ENCODE measurements at places on chromosomes 5 and 9.
A peak's percentile ranks its signal among the peaks of the same experiment; 100 is the strongest.

- no peak for DNase-seq
These were observed 5.2 kb upstream of the TDRD7 start for GRCh38 chr9:97406620-97407177.

GRCh38 chr5:133706506-133707430, 94.4 kb upstream of the FSTL4 start:
- no peak for DNase-seq

DNA sequence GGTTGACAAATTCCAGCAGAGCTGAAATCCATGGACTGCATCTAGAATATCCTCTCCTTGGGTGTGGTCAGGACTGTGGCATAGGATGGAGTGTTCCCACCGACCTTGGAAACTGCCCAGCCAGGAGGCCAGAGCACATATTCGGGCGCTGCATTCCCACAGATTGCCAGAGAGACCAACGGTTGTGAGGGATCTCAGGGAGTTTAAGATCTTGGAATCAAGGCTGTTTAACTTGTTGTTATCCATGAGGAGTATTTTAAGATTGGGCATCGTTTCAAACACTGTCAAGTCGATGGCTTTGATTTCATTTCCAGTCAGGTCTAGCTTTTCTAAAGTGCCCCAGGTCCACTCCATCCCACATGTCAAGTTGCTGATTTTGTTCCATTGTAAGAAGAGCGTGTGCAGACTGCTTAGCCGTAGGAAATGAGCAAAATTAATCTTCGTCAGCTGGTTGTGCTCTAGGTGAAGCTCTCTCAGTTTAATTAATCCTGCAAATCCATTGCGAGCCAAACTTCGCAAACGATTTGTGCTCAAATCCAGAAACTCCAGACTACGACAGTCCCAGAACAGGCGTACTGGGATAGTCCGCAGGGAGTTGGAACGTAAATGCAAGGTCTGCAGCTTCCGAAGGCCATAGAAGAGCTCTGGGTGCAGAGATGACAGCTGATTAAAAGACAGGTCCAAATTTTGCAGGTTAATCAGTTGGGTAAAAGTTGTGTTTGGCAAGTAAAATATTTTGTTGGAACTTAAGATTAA, 1.5 kb downstream of the LRRTM2 start:
- DNase-seq = no peak

- no peak for DNase-seq
These were observed 12.8 kb downstream of the OSTF1 start for GRCh38 chr9:75101004-75101588.

DNA sequence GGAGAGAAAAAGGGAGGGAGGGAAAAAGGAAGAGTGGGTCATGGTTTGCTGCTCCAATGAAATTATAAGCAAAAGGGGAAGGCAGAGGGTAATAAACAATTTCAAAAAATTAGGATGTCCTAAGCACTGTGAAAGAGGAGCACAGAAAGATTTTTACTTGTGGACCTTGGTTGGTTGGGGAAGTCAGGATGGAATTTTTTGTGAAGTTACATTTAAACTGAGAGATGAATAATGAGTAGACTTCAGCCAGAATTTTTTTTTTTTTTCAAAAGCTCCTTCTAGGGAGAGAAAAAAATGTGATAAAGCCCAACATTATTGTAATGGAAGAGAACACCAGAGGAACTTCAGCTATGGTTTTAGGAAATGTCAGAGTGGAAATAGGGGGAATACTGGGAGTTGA, 515.9 kb upstream of the PAPPA start:
- peak; percentile 27 for DNase-seq

- no peak for DNase-seq
These were observed 190.9 kb downstream of the FSTL4 start for GRCh38 chr5:133421394-133421793.

GRCh38 chr9:134159566-134160245, 4.7 kb downstream of the RNU6ATAC start:
- no peak for DNase-seq

- no peak for DNase-seq
These were observed 9.1 kb upstream of the ERMP1 start for GRCh38 chr9:5841771-5842573.

GRCh38 chr9:84655447-84655846, 14.1 kb upstream of the NTRK2 start:
- no peak for DNase-seq

DNA sequence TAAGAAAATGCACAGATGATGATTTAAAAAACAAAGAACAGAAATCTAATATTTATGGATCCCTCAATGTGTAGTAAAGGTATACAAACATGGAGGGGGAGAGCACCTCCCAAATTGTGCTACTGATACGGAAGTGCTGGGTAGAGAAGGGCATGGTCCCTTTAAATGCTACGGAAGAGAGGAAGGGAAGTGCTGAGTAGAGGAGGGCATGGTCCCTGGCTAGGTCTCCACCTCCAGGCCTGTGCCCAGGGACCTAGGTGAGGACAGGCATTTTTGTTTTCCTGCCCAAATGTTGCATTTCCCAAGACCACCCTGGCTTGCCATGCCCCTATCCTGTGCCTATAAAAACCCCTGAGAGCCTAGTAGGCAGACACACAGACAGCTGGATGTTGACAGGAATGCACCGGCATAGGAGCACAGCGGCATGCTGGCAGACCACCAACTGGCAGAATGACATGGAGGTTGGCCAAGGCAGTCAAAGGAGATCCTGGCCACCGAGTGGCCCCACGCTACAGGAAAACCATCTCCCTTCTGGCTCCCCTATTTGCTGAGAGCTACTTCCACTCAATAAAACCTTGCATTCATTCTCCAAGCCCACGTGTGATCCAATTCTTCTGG, 62.1 kb upstream of the SPDL1 start:
- DNase-seq = no peak

GRCh38 chr9:20303996-20304395, 318.3 kb downstream of the MLLT3 start:
- no peak for DNase-seq

GRCh38 chr5:113204525-113205161, 228.0 kb downstream of the DCP2 start:
- peak; percentile 70 for DNase-seq

DNA sequence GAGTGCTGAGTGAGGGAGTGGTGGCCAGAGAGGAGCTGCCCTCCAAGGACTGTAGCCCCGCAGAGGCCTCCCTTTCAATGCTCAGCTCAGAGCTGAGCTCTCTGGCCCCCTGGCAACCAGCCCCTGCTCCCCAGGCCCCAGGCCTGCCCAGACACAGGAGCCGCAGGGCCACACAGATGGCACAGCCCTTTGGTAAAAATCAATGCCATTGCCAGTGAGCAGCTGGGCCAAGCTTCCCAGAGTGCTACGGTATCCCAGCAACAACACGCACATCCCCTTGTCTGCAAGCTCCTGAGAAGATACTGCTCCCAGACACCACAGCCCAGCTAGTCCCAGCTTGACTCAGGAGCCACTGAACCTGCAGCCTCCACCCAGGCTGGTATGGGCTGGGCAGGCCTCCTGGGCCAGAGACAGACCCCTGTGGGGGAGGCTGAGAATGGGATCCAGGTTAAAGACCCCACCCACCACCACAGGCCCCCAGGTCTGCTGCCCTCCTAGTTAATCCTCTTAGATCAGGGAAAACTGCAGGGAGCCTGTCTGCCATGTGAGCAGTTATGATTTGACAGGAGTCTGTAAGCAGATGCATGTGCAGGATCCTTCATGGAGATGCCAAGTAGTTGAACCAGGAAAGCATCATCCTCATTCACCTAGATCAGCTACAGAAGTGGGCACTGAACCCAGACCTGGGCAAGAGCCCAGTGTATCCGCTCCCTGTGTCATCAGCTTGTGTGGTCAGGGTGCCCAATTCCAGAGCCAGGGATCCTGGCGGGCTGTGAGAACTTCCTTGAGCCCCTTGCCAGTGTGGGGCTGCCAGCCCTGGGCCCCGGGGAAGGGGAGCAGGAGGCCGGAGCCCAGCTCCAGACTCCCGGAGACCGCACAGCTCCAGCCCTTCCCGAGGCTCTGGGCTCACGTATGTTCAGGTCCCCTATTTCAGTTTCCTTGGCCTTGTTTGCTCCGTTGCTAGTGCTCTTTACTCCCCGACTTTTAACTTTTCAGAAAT, 26.7 kb upstream of the ADAMTS2 start:
- no peak for DNase-seq

DNA sequence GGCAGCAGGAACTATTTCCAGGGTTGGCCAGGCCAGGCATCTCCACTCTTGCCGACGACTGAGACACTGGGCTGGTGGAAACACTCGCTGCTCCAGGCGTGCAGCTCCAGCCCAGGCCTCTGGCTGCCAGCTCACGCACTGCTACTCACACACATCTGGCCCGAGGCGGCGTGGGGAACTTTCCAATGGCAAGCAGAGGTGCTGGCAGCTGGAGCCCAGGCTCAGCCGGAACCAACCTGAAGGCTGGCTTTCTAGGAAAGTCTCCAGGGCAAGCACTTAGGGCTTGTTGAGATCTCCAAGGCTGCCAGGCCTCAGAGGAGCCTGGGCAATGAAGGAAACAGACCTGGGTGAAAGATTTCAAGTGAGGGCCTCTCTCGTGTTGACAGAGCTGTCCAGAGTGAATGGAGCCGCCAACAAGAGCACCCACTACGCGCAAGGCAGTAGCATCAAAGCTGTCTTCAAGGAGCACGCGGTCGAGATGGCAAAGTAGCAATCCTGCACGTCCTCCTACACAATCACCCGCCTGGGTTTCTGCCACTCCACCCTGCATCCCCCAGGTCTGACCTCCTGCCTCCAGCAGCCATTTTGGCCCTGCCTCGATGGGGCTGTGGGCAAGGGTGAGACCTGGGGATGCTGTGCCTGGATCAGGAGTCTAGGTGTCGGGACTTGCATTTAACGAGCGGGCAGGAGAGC, 14.4 kb downstream of the SH3PXD2B start:
- no peak for DNase-seq

GRCh38 chr5:39501397-39501796, 76.6 kb upstream of the DAB2 start:
- peak; percentile 74 for DNase-seq

DNA sequence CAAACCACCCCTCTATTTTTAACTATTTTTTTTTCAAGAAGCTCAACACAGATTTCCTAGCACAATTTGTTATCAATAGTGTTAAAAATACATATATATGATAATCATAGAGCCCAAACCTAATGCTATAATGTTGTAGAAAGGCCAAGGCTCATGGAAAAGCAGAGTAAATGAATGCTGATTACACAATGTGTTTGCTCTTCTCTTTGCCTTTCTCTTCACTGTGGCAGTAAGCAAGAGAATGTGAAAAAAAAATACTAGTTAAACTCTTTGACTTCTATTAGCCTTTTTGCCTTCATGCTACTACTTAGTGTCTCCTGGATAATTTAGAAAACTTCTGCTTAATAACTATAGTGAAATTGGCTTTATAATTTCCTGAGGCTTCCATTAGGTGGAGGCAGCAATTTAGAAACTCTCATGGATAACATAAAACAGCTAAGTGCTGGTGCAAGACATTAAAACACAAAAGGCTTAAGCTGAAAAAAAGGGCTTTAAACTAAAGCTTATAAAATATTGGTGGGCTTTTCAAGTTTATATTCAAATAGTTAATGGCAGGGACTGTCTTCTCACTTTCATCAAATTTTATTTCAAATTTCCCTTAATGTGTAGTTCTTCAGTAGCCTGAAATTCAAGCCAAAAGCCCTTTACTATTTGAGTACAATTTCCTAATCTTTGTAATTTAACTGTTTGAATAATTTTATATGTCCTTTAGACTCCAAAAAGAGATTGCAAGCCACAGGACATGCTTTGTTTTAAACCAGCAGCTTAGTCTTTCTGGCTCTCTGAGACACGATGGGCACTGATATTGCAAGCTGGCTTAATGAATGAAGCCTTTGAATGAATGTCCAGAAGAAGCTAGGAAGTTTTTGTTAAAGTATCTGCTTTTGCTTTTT, 2031.8 kb upstream of the CDH6 start:
- DNase-seq = no peak

DNA sequence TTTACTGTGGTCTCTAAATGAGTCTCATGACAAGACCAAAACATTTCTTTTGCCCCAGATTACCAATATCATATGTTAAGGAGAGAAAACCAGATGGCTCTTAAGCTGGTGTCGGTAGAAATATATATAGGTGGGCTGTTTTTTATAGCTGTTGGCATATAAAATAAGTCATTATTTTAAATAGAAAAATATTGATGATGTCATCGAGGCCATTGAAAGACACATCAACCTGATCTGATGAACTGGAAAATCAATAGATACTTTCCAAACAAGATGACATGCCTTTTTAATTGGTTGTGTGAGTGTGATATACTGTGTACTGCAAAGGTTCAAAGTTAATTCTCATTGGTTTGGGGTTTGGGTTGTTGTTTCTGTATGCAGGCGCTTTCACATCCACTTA, 617.3 kb downstream of the CCDC171 start:
- no peak for DNase-seq

- no peak for DNase-seq
These were observed 100.5 kb downstream of the TLE4 start for GRCh38 chr9:79672236-79672635.

- peak; percentile 93 for DNase-seq
These were observed 34.0 kb downstream of the PUM3 start for GRCh38 chr9:2809692-2810419.

GRCh38 chr9:68953771-68954170, 60.1 kb downstream of the PRKACG start:
- DNase-seq = no peak

GRCh38 chr9:109934136-109934856, 154.3 kb downstream of the PALM2AKAP2 start:
- DNase-seq = no peak

- no peak for DNase-seq
These were observed 3.3 kb upstream of the FAM170A start for GRCh38 chr5:119626086-119626485.

DNA sequence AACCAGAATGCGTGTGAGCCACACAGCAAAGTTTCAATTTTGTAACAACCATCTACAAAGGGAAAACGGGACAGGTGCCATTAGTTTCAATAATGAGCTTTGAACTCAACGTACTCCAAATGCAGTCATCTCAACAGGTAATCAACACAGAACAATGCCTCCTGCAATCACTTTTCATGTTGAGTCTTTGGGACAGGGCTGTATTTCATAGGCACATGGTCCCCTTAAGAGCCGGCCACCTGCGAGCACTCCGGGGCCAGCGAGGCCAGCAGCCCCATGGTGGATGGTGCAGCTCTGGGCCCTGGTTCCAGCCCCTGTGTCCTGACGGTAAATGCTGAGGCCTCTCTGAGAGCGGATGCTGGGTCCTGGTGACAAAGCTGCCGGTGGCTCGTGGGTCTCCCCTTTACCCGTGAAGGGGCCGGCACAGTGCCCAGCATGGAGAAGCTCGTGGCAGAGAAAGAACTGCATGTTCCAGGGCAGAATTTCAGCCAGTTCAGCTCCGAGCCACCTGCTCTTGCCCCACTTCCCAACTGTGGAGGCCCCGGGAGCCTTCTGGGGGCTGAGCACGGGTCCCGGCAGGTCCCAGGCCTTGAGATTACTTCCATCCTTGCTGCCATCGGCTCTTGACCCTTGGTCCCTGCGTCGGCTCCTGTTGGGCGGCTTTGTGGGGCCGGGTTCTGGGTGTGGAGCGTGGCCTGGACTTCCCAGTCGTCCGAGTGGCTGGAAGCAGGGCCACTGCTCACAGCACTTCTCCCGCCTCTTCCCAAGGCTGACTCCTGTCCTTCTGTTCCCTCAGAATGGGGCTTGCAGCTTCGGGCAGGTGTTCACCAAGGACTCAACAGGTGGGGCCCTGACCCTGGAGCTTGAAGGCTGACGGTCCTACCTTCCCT, 26.1 kb upstream of the RNU6ATAC start:
- no peak for DNase-seq

GRCh38 chr9:83656032-83656680, 33.2 kb downstream of the IDNK start:
- no peak for DNase-seq

- DNase-seq = no peak
These were observed 90.9 kb upstream of the COX7C start for GRCh38 chr5:86526811-86527348.

Data from adipocyte (in vitro differentiated cells).